Muscle of arm (tissue), 14 donors: ENCODE measurements at places on chromosomes 3 and 15. TPM values are rescaled to one million over a fixed set of nuclear protein-coding genes. Genes with fewer than 3 reads are reported as not detected.

FSTL1 gene
- 580 TPM for polyA plus RNA-seq

ADAMTS17 gene
- polyA plus RNA-seq, result 6.3 TPM

RTF1 gene
- 70.5 TPM for polyA plus RNA-seq

LRRC2 gene
- 3.1 TPM for polyA plus RNA-seq

ZMAT3 gene
- 7.4 TPM for polyA plus RNA-seq

CPNE4 gene
- 0.64 TPM for polyA plus RNA-seq

RARB gene
- polyA plus RNA-seq, result not detected

LRRC31 gene
- polyA plus RNA-seq, result not detected

CSK gene
- polyA plus RNA-seq, result 32.1 TPM

PFKFB4 gene
- polyA plus RNA-seq, result 6.2 TPM

HHLA2 gene
- polyA plus RNA-seq, result not detected
